Astrocyte of the cerebellum (primary cell): ENCODE measurements at places on chromosomes 4 and X.
A peak's percentile ranks its signal among the peaks of the same experiment; 100 is the strongest.

GRCh38 chr4:108030332-108030731 lies 40.6 kb downstream of the HADH start:
- peak; percentile 50 for DNase-seq

DNA sequence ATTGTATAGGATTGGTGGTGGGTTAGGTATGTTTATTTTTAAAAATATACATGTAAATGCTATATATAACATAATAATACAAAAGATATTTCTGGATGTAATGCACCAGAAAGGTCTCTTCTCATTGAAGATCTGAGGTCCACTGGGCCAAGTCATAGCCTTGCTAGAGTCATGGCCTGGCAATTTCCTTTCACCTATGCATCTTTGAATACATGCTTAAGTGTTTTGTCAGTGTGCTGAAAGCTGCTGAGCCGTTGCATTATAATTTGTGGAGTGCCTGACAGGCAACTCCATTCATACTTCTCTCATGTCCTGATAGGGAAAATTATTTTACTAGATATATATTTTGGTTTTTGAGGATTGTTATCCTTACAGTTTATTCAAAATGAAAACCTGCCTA lies 410.2 kb upstream of the CT83 start:
- DNase-seq = no peak

GRCh38 chrX:147846676-147847075 lies 65.0 kb upstream of the FMR1 start:
- DNase-seq = no peak

DNA sequence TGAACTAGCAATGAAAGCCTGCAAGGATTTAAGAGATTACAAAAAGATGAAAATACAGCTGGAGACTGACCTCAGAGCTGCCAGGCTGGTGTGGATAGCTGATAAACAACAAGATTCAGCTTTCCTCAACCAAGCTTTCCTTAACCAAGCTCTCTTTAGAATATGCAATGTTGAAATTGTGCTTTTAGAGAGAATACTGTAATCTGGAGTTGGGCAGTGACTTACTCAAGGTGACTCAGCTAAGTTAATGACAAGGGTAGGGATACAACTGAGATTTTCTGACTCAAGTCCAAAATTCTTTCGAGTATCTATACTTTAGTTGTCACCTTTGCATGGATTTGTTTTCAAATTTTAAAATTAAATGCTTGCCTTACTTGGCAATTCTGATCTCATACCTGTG lies 98.0 kb downstream of the AMMECR1 start:
- DNase-seq = no peak

- no peak for DNase-seq
Observed at GRCh38 chr4:113604955-113605354, 156.6 kb downstream of the CAMK2D start.

- DNase-seq = no peak
Observed at GRCh38 chr4:25330905-25331808, 18.6 kb downstream of the ZCCHC4 start.

DNA sequence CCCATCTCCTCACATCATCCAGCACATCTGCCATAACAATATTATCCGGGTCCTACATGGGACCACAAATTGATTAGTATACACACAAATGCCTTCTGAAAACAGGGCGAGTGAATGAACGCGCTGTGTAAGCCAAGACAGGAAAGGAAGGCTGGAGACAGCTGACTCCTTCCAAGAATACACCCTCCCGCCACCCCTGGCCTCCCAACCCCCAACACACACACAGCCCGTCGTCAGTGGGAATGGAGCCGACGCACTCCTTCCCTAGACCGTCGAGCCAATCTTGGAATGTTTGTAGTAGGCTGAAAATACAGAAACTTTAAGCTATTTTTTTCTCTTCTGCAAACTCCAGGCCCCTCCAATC lies 319 bp upstream of the MAGEH1 start:
- DNase-seq = no peak

DNA sequence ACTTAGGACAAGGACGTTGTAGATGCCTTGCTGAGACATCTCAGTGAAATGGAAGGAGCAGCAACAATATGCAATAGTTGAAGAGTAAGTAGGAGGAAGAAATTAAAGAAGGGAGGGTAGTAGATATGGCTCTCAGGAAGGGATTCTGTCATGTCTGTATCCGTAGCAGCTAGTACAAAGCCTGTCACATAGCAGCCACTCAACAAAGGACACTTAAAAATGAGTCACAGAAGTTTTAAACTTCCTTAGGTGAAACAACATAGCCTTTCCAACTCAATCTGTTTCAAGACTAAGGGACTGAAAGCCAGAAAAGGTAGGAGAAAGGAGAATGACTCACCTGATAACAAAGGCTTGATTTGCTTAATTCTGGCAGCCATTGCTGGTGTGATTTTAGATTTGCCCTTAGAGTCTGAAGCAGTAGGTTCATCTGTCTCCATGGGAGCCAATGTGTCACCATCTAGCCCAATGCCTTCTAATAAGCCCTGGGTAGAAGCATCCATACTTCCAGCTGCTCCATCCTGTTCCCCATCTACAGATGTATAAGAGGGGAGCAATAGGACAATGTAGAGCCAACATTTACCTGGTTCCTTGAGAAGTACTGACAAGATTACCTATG lies 86.6 kb downstream of the HUWE1 start:
- no peak for DNase-seq

GRCh38 chr4:79854856-79855502 lies 218.1 kb downstream of the ANTXR2 start:
- DNase-seq = no peak

DNA sequence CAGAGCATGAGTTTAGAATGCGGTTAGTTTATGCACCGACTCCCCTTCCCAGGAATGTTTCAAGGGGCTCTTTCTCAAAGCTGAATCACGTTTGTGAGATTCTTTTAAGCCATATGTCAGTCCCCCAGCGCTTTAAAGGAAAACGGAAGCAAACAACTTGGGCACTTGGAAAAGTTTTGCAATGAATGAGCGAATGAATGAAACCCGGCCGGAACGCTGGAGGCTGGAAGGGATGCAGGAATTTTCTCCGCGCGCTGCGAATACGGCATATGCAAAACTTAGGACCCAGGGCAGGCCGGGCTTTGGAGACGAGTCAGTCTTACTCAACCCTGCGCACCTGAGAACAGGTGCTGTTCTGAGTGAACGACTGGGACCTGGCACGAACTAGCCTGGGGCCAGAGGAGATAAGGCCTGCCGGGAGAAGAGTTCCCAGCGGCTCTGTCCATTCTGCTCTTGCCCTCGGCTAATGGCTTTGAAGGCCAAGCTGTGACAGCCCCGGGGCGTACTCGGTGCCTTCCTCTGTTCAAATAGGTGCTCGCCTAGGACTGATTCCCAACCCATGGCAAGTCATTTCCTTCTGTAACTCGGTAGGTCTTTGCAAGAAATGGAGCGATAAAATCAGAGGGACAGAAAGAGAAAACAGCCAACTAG lies 743 bp upstream of the NRK start:
- peak; percentile 12 for DNase-seq

DNA sequence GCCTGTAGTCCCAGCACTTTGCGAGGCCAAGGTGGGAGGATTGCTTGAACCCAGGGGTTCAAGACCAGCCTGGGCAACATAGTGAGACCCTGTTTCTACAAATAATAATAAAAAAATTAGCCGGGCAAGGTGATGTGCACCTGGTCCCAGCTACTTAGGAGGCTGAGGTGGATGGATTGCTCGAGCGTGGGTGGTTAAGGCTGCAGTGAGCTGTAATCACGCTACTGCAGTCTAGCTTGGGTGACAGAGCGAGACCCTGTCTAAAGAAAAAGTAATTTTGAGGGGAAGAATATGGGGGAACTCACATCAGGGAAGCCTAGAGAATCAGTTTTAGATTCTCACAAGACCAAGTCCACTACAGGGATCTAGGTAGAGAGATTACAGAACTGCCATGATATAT lies 28.9 kb upstream of the LCORL start:
- no peak for DNase-seq

DNA sequence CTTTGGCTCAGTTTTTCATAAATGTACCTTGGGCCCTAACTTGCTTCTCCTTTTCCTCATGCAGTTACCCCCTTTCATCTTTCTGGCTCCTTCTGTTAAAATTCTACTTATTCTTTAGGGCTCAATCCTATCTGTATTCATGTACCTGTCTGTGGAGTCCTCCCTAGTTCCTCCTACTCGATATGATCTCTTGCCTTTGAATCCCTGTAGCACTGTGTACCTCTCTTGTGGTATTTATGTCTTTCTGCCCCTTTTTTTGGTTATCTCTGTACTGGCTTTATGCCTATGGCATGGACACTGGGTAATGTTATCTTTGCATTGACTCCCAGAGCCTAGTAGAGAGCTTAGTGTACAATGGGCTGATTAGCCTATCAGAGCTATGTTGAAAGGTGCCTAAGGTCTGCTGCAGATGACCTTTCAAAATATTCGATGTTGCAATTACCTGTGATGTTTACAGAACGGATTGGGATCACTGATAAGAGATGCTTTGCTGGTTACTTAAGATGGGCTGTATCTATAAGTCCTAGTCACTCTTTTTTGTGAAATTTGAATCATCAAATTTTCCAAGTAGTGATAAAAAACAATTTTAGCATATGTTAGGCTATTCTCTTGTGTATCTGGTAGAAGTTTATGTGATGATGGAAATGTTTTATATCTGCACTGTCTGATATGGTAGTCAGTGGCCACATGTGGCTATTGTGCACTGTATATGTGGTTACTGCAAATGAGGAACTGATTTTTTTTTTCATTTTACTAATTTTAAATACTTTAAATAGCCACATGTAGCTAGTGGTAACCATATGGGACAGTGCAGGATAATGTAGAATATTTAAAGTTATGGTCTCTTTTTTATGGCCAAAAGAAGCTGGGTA lies 33.5 kb downstream of the TMEM164 start:
- DNase-seq = no peak

DNA sequence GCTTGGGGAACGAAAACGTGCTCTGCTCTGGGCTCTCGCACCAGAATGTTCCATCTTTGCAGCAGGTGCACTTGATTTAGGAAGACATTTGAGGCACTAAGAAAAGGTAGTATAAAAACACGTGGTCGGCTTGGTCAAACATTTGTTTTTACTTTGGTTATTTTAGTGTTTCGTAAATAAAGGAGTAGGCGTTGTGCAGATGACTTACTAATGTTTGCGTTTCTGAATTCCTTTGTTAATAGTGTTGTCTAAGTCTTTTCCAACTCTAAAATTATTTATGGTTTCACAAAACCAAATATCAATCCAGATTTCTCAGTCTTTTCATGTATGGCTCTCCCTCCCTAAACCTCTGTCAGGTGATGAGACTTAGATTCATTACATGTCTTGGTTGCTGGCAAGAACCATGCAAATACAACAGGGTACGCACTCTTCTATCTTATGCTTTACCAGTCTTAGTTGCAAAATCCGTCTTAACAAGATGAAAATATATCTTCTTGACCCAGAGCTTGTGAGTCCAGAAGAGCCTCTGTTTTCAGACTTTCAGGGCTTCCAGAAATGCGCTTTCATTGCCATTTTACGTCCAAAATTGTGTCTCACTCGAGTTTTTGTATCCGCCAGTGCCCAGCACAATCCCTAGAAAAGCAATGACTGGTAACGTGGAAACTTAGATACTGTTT lies 686 bp downstream of the MTHFD2L start:
- no peak for DNase-seq

DNA sequence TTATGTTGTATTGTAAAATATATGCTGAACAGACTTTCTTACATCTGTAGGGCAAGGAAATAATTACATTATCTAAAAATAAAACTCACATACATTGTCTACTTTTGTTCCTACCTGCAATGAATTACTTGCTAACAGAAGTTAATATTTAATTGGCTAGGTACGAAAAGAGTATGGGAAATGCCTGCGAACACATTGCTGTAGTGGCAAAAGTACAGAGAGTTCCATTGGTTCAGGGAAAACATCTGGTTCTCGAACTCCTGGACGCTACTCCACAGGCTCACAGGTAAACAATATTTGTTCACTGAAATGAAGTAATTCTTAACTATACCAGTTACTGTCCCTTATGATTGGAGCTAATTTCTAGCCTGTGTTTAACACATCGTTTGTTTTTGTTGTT lies 837.4 kb downstream of the ADGRL3 start:
- no peak for DNase-seq

DNA sequence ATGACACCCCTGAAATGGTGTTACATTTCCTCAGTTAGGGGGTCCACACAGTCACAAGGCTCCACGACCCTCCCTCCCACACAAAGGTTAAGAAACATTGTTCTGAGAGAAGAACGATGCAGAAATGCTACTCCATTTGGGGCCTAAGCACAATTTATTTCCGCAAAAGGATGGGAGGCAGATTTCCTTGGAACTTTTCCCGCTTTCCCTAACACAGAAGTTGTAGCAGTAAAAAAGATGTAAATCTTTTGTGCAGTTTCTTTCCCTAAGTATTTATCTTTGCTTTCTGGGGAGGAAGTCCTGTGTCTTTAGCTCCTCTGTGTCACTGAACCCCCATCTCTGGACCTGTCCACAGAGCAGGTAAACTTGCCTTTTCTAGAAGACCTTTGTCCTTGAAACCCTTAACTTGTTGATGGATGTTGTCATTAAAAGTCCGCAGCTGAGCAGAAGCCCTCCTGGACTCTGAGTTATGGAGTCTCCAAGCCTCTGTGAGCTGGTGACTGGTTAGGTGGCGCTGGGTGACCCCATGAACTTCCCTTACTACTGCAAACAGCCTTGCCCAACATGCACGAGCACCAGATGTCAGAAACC lies 67.2 kb upstream of the SHISA3 start:
- DNase-seq = no peak

DNA sequence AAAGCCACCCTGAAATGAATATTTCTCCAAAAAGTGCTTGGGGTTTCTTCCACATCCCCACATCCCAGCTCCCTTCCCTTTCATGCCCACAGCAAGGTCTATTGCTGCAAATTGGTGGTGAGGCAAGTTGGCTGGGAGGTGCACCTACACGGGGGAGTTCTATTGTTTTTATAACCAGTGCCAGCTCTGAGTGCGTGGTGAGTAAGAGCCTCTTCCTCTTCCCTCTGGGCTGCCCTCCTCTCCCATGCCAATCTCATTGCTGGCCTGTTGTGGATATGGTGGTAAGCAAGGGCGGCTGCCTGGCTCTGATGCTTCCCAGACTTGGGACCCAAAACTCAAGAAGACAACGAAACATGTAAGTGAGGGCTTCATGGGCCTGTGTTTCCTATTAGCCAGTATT lies 204.3 kb downstream of the SHROOM3 start:
- no peak for DNase-seq

- no peak for DNase-seq
Observed at GRCh38 chr4:150447356-150447755, 134.6 kb upstream of the MAB21L2 start.

- no peak for DNase-seq
Observed at GRCh38 chr4:110135523-110135922, 62.9 kb downstream of the ELOVL6 start.

GRCh38 chr4:125432078-125432477 lies 117.3 kb downstream of the FAT4 start:
- DNase-seq = no peak

GRCh38 chr4:51884055-51884454 lies 41.1 kb downstream of the DCUN1D4 start:
- peak; percentile 16 for DNase-seq

GRCh38 chr4:177574446-177574845 lies 132.2 kb upstream of the AGA start:
- DNase-seq = peak; percentile 44
